ENCODE measurements at places on chromosomes 4 and X.
A peak's percentile ranks its signal among the peaks of the same experiment; 100 is the strongest.

DNA sequence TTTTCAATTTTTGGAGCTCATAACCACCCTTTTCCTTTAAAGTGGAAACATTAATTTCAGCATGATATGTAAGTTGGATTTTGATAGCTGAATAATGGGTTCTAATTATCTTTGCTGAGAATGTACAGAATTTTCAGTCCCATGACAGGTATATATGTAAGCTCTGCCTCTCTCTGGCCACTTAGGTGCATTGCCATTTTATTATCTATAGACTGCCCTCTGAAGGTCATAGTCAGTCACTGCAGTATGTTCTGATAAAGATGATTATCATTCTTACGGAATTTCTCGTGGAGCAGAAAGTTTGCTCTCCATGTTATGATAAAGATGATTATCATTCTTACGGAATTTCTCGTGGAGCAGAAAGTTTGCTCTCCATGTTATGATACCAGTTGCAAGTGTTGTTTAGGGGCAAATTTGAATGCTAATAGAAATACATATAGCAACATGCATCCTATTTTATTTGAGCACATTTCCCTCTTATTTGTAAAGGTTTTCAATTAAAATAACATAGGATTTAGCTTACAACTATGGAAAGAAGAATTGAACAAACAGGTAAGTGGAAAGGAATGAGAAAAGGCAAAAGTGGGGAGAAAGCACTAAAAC lies 10.4 kb downstream of the AFP start:
- peak; percentile 82 for DNase-seq

DNA sequence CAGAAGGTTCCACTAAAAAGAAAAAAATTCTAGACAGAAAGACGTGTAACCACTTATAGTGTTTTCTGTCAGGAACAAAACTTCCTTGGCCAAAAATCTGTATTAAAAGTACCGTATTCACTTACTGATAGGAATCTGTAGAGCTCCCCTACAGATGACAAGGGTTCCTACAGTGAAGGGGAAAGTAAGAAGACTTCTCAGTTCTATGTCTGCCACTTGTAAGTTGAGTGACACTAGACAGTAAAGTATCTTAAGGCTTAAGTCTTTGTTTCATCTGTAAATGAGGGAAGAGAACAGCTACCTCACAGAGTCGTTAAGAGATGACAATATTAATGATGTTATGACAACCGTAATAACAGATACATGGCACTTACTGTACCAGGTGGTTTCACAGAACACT lies 3.3 kb downstream of the COQ2 start:
- DNase-seq = no peak

- DNase-seq = no peak
Measured at GRCh38 chr4:113636438-113636818, 125.1 kb downstream of the CAMK2D start.

- DNase-seq = no peak
Measured at GRCh38 chrX:31604629-31605221, 532.9 kb upstream of the FTHL17 start.

GRCh38 chr4:169689681-169690080 lies 68.1 kb downstream of the HPF1 start:
- DNase-seq = no peak

- DNase-seq = no peak
Measured at GRCh38 chrX:20432048-20432447, 165.3 kb upstream of the RPS6KA3 start.

DNA sequence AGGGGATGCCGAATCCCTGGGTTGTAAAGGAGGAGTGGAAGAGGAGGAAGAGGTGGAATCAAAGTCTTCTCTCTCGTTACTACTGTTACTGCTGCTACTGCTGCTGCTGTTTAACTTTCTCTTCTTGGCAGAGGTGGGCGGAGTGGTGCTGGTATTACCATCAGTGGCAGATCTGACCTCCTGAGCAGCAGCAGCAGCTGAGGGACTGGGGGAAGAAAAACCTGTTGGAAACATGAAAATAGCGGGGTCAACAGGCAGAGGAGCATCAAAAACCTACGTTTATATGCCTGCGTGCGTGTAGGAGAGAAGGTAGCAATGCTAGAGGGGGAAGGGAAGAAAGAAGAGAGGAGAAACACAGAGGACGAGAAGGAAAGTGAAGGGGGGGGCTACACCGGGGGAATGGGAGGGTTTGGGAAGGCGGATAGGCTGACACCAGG lies 339 bp downstream of the CUL4B start:
- DNase-seq = peak; percentile 75

DNA sequence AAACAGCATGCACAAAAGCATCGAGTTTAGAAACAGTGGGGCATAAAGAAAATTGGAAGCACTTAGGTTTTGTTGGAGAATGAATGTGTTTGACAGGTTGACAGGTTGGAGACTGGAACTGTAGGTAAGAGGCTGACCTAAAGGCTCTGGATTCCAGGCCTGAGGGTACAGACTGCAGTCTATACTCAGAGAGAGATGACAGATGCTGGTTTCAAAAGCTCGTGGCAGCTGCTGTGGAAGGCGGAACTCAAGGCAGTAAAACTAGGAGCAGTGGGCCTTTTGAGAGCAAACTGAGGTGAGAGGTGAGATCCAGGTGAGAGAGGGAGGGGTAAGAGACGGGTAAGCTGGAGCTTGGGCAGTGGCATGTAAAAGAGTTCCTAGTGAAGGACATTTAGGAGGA lies 415.2 kb downstream of the TRIML1 start:
- DNase-seq = no peak

DNA sequence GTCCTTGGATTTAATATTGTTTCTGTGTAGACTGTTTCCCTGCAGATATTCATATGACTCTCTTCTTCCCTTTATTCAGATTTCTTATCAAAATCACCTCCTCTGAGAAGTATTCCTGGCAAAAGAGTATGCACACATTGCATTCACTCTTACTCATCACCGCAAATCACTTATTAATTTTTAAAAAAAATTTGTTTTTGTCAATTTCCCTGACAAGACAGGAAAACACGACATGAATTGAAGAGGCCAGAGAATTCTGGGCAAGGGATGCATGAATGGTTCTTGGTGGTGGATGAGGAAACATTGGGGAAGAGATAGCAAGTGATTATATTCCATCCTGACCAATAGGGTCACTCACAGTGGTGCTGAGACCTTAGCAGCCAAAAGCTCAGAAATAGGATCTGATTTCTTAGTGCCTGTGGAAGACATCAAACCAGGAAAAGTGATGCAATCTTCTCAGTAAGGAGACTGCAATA lies 522.5 kb upstream of the AGA start:
- no peak for DNase-seq

DNA sequence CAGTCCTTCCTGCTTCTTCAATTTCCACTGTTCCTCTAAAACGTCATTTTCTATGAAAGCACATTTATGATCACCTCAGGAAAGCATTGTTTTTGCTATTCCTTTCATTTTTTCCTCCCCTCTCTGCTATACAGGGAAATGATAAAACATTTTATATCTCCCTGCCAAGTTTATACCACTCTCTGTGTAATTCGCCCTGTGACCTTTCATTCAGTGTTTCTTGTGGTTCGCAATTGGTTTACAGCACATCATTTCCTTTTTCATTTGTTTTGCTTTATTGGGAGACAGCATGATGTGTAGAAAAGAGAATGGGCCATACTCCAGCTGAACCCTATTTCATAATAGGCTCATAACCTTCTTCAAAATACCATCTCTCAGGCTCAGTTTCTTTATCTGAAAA lies 99.9 kb upstream of the RAPGEF2 start:
- DNase-seq = peak; percentile 43

- DNase-seq = peak; percentile 97
Measured at GRCh38 chr4:165631912-165632311, 241.1 kb upstream of the TLL1 start.

GRCh38 chr4:153152501-153153338 lies 51.5 kb upstream of the TRIM2 start:
- peak; percentile 91 for DNase-seq

DNA sequence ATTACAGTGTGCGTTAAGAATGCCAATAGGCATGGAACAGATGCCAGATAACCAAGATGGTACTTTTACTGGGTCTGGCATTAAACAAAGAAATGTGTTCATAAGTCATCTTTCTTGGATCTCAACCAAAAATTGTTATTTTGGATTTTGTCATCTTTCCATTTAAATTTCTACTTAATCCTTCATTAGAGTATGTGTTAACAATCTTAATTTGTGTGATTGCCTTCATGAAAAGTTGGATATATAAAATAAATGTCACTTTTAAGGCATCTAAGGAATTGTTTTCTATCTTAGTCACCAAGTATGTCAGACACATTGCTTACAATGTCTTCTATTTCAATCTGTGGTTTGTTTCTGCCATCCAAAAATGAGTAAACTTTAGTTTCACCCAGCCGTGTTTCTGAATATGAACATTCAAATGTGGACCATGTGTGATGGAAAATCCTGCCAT lies 87.5 kb downstream of the PALLD start:
- no peak for DNase-seq

- no peak for DNase-seq
Measured at GRCh38 chr4:177001271-177002175, 208.8 kb upstream of the VEGFC start.

DNA sequence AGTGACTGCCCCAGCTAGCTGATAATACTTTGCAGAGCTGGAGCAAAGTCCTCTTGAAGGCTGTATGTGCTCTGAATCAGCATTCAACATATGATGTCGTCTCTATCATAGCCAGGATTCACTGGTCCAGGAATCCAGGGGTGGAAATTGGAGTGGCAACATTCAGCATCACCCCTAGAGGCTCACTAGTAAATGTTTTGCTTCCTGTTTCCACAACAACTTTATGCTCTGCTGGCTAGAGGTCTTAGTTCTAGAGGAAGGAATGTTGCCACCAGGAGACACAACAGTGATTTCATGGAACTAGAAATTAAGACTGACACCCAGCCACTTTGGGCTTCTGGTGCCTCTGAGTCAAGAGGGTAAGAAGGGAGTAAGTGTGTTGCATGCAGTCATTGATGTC lies 11.3 kb downstream of the MAGEA1 start:
- no peak for DNase-seq

GRCh38 chrX:2566055-2566454 lies 65.3 kb upstream of the DHRSX start:
- DNase-seq = no peak

- no peak for DNase-seq
Measured at GRCh38 chrX:153832728-153833127, 2.4 kb upstream of the PDZD4 start.

DNA sequence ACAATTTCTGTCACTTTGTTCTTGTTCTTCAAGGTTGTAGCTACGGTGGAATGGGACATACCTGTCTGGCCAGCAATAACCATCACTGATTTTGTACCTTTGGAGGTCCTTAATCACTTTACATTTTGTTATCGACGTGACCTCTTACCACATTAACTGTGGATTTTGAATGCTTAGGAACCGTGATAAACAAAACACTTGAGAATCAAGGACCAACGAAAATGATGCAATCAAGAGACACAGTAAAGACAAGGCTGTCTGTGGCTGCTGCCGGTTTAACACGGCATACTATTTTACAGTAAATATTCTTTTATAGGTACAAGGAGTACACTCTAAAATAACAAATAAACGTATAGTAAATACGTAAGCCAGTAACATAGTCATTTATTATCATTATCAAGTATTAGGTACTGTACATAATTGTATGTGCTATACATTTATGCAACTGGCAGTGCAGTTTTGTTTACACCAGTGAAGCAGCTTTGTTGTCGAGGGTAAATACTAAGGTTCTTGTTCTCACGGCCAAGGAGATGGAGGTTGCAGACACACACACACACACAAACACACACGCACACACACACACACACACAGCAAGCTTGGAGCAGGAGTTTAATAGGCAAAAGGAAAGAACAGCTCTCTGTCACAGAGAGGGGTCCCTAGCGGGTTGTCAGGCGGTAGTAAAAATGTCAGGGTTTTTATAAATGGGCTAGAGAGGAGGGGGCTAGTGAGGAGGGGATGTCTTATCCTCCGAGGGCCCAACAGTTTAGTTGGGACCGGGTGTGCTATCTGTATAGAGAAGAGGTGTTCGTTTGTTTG lies 194.7 kb upstream of the CXorf51B start:
- DNase-seq = no peak

GRCh38 chr4:4726051-4726450 lies 133.4 kb upstream of the MSX1 start:
- DNase-seq = no peak

- DNase-seq = no peak
Measured at GRCh38 chrX:119419146-119419545, 20.0 kb downstream of the SLC25A43 start.

- DNase-seq = no peak
Measured at GRCh38 chr4:158771776-158772175, 3.0 kb downstream of the FNIP2 start.

DNA sequence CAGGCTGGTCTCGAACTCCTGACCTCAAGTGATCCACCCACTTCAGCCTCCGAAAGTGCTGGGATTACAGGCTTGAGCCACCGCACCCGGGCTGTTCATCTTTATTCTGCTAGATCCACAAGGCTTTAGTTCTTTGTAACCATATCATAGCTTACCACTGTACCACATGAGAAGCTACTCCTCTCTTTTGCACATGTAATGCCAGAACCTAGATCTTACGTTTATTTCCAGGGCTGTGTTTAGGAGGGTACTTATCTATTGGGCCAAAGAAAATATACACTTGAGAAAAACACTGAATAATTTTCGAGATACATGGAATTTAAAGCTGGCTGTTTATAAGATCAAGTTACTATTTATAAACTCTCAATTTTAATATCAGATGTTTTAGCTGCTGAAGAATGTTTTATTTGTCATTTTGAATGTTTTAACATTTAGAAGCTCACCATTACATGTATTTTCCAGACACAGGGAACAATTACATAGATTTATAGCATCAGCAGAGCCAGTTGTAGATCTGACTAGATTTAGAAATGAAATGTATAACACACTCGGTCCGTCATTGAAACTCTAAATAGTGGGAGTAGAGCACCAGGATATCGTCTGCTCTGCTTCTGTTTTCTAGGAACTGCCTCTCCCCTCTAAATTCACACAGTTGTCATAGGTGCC lies 155.3 kb upstream of the HAND2 start:
- no peak for DNase-seq

DNA sequence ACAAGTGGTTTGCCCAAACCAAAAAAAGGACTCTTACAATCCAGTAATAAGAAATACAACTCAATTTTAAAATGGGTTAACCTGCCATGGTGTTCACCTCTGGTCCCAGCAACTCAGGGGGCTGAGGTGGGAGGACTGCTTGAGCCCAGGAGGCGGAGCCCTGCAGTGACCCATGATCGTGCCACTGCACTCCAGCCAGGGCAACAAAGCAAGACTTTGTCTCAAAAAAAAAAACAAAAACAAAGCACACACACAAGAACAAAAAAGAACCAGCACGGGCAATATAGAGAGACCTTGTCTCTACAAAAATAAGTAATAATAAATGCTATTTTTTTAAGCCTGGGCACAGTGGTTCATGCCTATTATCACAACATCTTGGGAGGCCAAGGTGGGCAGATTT lies 28.7 kb downstream of the ARAP2 start:
- DNase-seq = no peak

- DNase-seq = no peak
Measured at GRCh38 chr4:147526272-147526654, 45.4 kb downstream of the EDNRA start.

GRCh38 chr4:26826721-26827120 lies 33.9 kb upstream of the STIM2 start:
- no peak for DNase-seq

DNA sequence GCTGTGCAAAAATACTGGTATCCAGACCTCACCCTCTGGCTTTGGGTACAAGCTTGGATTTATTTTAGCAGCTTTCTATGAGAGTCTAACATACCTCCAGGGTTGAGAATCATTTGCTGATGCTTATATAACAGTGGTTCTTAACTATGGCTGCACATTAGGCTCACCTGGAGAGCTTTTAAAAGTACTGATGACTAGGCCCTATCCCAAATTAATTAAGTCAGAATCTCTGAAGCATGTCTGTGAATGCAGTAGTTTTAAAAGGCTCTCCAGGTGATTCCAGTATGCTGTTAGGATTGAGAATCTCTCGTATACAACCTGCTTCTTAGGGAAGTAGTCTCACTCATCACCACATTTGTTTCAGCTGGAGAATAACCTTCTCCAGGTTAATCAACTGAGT lies 99.2 kb downstream of the PDHA2 start:
- DNase-seq = no peak
